ENCODE measurements at places on chromosomes 13 and 19. TPM values are rescaled to one million over a fixed set of nuclear protein-coding genes. Genes with fewer than 3 reads are reported as not detected.
A peak's percentile ranks its signal among the peaks of the same experiment; 100 is the strongest.

The OR1M1 gene
- not detected for total RNA-seq

- H3K36me3 ChIP-seq, result no peaks in the 10 kb centered on the region
- H3K4me1 ChIP-seq, result peaks cover 24% of the 10 kb centered on the region
- peak overlapping the region; percentile 90 for H3K27ac ChIP-seq
- peak; percentile 87 for DNase-seq
- H3K27me3 ChIP-seq, result no peaks in the 10 kb centered on the region
- peak overlapping the region; percentile 42 for H3K4me3 ChIP-seq
Measured at GRCh38 chr19:16825312-16826052, 3.7 kb upstream of the SIN3B start.

DNA sequence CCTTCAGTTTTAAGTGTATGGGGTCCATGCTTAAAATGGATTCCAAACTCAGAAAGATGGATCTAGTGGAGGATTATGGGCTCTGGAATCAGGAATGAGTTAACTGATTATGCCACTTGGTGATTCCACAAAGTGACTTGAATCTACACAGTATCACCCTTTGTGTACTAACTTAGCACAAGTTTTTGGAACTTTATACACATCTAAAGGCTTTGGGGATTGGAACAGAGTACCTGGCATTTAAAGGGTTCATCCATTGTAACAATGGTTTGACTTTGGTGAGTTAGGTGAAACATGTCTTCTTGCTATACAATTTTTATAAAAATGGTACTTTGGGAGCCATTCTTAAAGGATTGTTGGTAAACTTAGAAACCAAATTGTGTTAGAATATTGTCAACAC is 1.1 kb downstream of the RPL21 start:
- no peak for DNase-seq
- peak overlapping the region; percentile 95 for H3K27ac ChIP-seq
- peaks cover 2% of the 10 kb centered on the region for H3K4me1 ChIP-seq
- H3K4me3 ChIP-seq, result peak overlapping the region; percentile 90
- no peaks in the 10 kb centered on the region for H3K27me3 ChIP-seq

DNA sequence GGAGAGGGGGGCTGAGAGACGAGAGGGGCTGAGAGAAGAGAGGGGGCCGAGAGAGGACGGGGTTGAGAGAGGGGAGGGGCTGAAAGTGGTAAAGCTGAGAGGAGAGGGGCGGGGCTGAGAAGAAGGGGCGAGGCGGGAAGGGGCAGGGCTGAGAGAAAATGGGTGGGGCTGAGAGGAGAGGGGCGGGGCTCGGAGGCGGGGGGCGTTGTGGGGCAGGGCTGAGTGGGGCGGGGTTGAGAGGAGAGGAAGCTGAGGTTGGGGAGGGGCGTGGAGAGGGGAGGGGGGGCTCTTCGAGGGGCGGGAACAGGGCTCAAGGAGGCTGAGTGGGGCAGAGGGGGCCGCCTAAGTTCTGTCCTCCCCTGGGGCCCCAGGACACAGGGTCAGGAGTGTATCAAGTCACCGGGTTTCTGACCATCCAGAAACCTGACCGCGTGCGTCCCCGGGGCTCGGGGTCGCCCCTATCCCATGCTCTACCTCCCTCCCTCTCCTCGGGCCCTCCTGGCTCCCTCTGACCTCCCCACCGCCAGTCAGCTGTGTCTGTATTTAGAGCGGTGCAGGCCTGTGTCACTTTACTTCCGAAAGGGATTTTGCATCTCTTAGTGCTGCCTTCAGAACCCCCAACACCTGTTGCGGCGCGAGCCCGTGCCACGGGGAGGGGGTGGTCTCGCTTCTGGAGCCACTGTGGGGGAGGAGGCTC is 38.6 kb upstream of the SEMA6B start:
- peaks cover 32% of the 10 kb centered on the region for H3K27me3 ChIP-seq
- peak overlapping the region; percentile 71 for H3K27ac ChIP-seq
- peak; percentile 80 for DNase-seq

- H3K4me3 ChIP-seq, result no peak overlapping the region
- no peak overlapping the region for H3K27ac ChIP-seq
- H3K36me3 ChIP-seq, result no peaks in the 10 kb centered on the region
- H3K4me1 ChIP-seq, result peaks cover under 1% of the 10 kb centered on the region
- no peak for DNase-seq
Measured at GRCh38 chr19:30320466-30320865, 51.7 kb upstream of the ZNF536 start.
